ENCODE measurements at places on chromosomes 5 and 9. TPM values are rescaled to one million over a fixed set of nuclear protein-coding genes. Genes with fewer than 3 reads are reported as not detected.

- DNase-seq = no peak
Measured at GRCh38 chr5:139204196-139204595, 6.0 kb upstream of the SIL1 start.

DNA sequence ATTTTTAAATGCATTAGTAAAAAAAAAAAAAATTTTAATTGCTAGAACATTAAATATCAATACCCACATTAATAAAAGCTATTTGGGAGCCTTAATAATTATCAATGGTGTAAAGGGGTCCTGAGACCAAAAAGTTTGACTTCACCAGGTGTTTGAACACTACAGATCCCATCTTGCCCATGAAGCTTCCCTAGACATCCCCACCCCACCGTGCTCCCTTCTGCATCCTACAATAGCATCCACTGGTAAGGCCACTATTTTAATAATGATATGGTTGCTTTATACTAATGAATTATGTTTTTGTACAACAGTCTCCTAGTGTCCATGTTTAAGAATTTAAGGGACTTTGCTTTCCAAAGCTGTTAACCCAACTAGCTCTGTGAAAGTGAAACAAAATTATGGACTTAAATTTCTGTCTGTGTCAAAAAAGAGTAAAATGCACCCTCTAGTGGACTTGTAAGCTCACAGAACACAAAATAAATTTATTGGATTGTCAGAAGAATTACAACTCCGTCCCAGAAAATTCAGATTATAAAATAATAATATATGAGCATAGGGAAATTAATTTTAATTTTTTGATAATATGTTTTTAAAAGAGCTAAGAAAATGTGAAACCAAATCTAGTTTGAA is 76.0 kb downstream of the ARL15 start:
- no peak for DNase-seq

DNA sequence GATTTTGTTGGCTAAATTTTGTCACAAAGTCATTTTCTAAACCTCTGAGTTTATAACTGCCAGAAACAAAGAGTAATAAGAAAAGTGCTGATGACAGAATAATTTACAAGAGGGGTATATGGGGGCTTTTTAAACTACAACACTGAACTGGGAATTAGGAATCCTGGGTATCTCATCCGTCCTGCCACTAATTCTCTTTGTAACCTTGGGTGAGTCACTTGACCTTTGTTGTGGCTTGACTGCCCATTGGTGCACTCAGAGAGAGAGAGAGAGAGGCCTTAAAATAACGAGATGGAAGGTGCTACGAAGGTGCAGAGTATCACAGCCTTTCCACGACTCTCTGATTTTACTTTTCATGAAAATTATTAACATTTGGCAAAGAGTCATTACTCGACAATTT is 130.3 kb upstream of the CNTLN start:
- DNase-seq = no peak

DNA sequence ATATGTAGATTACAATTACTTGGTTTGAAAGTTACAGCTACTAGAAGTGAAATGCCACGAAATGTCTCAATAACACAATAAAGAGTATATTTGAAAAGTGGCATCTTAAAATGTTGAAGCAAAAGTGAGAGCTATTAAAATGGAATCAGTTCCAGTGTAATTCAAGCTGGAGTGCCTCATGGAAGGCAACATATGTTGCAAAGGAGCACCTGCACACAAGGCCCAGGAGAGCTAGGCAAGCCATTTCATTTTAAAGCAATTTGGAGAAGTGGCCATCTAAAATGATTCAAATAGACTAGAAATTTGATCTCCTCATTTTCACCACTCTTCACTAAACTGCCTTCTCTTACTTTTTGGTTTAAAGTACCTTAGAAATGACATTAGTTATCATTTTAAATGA is 167.8 kb downstream of the GABRB2 start:
- no peak for DNase-seq

GRCh38 chr9:35540315-35540714 is 50.4 kb downstream of the RUSC2 start:
- DNase-seq = no peak

GRCh38 chr9:99259231-99259918 is 37.3 kb downstream of the SEC61B start:
- DNase-seq = peak; percentile 46

DNA sequence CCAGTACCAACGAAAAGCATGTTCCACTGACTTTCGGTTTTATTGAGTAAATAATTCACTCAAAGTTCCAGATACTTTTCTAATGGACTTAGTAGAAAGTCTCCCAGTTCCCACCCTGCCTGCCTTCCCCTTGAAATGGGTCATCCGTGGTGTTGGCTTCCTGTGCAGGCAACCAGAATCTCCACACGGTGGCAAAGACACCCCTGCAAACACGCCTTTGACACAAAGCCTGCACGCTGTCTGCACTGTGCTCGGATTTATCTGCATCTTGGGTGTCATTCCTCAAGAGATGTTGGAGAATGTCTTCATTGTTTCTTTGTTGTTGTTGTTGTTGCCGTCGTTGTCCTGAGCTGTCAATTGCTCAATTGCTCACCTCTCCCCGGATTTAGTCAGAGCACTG is 150.0 kb upstream of the IRX2 start:
- DNase-seq = no peak

GRCh38 chr9:99181621-99182020 is 40.1 kb downstream of the ALG2 start:
- DNase-seq = no peak

DNA sequence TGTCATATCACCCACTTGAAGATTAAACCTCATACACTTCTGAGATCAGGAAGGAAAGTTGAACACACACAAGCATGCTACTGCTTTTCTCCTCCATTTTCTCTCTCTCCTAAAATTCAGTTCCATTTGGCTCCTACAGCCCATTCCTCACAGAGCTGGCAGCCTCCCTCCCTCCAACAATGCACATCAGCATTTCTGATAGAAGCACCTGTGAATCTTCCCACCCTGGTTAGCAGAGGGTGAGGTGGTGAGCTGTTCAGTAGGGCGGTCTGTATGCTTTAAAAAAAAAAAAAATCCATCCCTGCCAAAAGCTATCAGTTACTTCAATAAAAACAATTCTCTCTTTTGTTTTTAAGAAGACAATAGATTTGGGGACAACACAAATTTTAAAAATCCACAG is 463.2 kb upstream of the KIF2A start:
- no peak for DNase-seq

GRCh38 chr5:141973871-141974595 is 5.1 kb downstream of the RNF14 start:
- no peak for DNase-seq

- DNase-seq = no peak
Measured at GRCh38 chr5:89458332-89458656, 575.3 kb upstream of the MEF2C start.

- no peak for DNase-seq
Measured at GRCh38 chr5:3993856-3994473, 398.3 kb downstream of the IRX1 start.

GRCh38 chr9:14097215-14097614 is 216.7 kb downstream of the NFIB start:
- no peak for DNase-seq

- peak; percentile 91 for DNase-seq
Measured at GRCh38 chr9:35646533-35647265, 4.0 kb downstream of the SIT1 start.

DNA sequence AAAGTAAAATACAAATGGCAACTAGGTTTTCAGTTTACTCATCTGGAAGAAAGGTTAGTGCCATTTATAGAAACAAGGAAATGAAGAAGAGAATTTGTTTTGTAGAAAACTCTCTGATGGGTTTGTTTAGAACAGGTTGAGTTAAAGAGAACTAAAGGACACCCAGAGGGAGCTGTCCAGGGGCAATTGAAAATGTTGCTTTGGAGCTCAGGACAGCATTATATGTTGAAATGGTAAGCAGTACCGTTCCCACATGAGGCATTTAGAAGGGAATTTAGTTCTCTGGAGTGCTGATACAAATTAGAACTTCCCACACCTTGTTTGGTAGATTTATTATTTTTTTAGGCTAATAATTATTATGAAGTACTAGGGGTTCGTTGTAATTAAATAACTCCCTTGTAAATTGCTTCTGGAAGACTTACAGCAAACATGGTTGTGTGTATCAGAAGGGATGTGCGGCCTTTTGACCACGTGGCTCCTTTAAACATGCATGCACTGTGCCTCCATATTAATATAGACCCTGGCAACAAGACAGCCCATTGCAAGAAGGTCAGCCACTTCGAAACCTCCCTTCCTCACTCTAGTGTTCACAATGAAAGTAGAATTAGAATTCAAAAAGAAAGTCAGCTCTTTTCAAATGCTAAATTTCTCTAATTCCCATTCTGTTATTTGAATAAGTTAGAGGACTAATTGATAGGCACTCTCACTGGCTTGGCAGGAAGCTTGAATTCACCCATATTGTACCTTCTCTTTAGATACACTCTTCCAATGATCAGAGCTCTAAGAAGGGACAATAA is 71.7 kb downstream of the ZNF462 start:
- no peak for DNase-seq

GRCh38 chr5:146042628-146043279 is 62.6 kb downstream of the PLAC8L1 start:
- no peak for DNase-seq

GRCh38 chr9:21452681-21453080 is 12.4 kb downstream of the IFNA1 start:
- no peak for DNase-seq

GRCh38 chr9:128497824-128498610 is 6.5 kb upstream of the GLE1 start:
- DNase-seq = no peak

- peak; percentile 74 for DNase-seq
Measured at GRCh38 chr5:40834391-40834848, 602 bp downstream of the RPL37 start.

ZNF454 gene
- not detected for polyA plus RNA-seq

ROPN1L gene
- polyA plus RNA-seq = 5.8 TPM

DHFR gene
- polyA plus RNA-seq = 5.9 TPM

REEP2 gene
- polyA plus RNA-seq = not detected

CNTFR gene
- not detected for polyA plus RNA-seq

GPR21 gene
- not detected for polyA plus RNA-seq

HTR1A gene
- not detected for polyA plus RNA-seq

LECT2 gene
- polyA plus RNA-seq = not detected

PDZD2 gene
- 0.37 TPM for polyA plus RNA-seq

MOCS2 gene
- 59.9 TPM for polyA plus RNA-seq

MLANA gene
- not detected for polyA plus RNA-seq

Measured in immature natural killer cell (primary cell).